ENCODE measurements at places on chromosomes 7 and 10.

GRCh38 chr7:100158229-100159098, at the start of gene TRAPPC14:
Gene TRAPPC14 (minus strand): TSS chr7:100158723. CDS start chr7:100158499, 224 bp downstream.
- DNase-seq, result peak; percentile 31

GRCh38 chr7:50155755-50156154, 62.7 kb upstream of the ZPBP start:
- DNase-seq, result no peak

- DNase-seq, result no peak
These were observed 56.1 kb upstream of the NOBOX start for GRCh38 chr7:144459635-144460034.

- no peak for DNase-seq
These were observed 63.3 kb upstream of the ELMO1 start for GRCh38 chr7:37511915-37512314.

GRCh38 chr7:95950698-95951097, 178.3 kb downstream of the DYNC1I1 start:
- no peak for DNase-seq

DNA sequence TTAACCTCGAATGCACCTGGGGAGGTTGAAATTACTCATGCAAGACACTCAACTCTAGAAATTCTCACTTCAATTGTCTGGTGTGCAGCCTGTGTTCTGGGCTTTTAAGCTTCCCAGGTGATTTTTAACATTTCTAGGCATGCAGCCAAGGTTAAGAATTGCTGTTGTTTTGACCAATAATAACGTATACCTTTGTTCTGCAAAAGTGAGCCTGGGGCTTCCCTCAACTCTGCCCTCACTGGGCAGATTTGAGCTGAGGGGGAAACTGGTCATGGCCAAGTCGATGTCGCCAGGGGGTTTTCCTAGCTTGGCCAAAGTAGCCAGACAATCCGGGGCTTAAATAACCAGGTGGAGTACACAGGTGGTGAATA, 568 bp downstream of the PRSS2 start:
- DNase-seq, result no peak

Measured in NCI-H1048 (cell line).